ENCODE measurements at places on chromosomes 12 and 14. TPM values are rescaled to one million over a fixed set of nuclear protein-coding genes. Genes with fewer than 3 reads are reported as not detected.
A peak's percentile ranks its signal among the peaks of the same experiment; 100 is the strongest.

DNA sequence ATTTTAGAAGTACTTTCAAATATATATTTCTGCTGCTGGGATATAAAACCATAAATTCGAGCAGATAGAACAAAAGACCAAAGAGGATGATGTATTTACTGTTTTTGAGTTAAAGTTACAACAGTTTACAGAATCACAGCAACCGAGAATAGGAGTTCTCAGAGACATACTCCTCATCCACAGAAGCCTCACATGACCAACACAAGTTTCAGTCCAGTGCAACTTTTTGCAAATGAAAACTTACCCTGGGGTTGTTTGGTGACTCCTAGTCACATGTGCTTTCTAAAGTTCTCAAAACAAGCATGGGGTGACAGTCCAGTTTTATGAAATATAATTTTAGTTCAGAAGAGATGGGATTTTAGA is 117.1 kb downstream of the PRKCH start:
- no peak for DNase-seq

- no peak for DNase-seq
Measured at GRCh38 chr12:32296567-32296966, 102.8 kb upstream of the FGD4 start.

DNA sequence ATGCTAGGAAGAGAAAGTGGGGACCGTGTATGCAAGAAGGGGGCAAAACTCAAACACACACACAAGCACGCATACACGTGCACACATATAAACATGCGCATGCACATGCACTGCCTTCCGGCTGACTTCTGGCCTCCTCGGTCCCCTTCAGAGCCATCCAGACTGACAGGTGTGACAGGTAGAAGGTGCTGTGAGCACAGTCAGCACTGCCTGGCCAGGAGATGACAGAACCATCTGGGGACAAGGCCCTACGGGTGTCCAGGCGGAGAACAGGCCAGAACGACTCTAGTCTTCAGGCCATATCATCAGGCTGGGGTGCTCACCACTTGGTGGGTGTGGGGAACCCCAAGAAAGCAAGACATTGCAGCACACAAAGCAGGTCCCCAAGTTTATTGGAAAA is 7.3 kb downstream of the KRT83 start:
- DNase-seq: no peak

- no peak for DNase-seq
Measured at GRCh38 chr12:105748806-105749600, 389.8 kb downstream of the NUAK1 start.

DNA sequence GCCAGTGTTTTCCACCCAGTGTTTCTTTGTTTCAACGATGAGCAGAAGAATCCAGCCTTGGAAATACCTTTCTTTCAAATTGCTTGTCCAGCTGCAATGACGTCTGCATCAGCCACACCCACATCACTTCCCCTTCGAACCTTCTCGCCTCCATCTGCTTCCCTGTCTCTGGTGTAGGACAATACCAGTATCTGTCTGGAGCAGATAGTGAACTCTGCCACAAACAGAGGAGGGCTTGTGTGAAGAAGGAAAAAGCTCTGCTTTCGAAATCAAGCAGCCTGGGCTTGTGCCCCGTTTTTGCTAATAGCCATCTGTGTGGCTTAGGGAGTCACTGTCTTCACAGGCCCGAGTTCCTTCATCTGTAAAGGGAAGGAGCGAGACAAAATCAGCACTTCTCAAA is 415.4 kb downstream of the ZFP36L1 start:
- DNase-seq: no peak

DNA sequence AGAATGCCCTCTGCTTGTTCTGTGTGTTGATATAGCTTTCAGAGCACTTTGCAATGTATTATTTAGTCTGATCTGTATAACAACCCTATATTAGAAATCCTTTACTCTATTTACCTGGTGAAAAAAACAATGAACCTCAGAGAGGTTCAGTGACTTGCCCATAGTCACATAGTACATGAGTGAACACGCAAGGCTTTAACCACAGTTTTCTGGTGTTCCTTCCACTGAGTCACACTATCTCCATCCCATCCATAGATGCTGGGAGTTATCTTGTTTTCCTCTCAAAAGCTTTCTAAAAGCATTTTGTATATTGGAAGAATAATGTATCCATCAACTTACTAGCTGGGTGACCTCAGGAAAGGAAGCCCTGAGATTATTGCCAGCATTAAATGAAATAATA is 104.5 kb downstream of the NT5DC3 start:
- no peak for DNase-seq

DNA sequence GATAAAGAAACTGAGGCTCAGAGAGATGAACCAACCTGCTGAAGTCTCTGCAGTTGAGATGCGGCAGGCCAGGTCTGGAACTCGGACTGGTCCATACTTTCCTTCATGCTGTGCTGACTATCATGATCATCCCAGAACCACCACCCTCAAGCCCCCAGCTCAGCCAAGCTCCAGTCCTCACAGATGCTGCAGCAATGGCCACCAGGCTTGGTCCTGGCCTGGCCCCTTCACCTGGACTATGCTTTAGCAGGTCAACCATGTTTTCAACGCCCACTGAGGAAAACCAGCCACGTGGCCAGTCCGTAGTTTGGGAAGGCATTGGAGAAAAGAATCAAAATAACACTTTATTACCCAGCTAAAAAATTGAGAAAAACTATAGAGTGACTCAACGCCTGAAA is 1.4 kb downstream of the GPR68 start:
- DNase-seq: no peak

GRCh38 chr14:91509083-91509877 is 830 bp downstream of the PPP4R3A start:
- DNase-seq: no peak

- DNase-seq: peak; percentile 92
Measured at GRCh38 chr12:89117448-89118034, 234.8 kb downstream of the DUSP6 start.

- DNase-seq: no peak
Measured at GRCh38 chr12:122523846-122524718, 2.7 kb downstream of the RSRC2 start.

GRCh38 chr14:31251028-31251958 is 43.7 kb upstream of the HECTD1 start:
- DNase-seq: no peak

DNA sequence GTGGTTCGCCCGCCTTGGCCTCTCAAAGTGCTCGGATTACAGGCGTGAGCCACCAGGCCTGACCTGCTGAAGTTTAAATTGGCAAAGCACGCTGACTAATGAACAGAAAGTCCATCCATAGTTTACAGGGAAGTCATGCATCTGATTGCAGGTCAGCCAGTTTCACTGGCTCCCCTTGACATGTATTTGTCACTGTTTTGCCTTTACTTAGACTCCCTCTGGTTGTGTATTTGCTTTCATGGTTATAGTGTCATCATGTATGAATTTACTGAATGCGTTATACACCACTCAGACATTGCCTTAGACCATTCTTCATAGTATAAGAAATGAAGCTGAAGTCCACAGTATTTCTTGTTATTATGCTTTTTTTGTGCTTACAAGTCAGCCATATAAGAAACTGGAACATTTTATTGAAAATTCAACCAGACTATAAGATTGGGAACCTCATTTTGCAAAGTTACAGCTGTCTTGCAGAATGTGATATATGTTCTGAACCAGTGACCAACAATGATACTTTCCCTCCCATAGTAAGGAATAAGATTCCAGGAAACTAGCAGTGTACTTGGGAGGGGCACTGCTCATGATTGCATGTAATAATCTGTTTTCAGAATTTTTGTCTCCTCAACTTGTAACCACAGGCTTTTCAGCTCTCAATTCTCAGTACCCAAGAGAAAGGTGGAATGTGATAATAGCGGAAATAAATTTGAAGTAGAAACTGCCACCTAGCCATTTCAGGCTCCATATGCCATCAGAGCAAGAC is 51.9 kb upstream of the ATF7IP start:
- no peak for DNase-seq

DNA sequence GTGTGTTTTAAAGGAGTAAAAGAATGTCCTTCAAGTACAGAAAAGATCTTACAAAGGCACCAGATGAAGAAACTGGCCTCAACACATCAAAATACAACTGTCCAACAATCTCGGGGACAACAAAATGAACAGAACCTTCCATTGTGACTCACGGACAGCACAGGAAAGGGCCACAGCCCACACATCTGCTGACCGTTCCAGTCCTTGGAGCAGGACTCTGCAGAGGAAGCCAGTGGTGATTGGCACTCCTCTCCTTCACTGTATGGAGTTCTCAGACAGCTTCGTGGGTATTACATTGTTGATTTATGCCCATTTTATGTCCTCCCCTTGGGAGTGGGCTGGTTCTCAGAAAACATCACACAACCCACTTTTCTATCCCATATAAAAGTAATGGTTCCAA is 32.5 kb upstream of the TC2N start:
- DNase-seq: no peak

DNA sequence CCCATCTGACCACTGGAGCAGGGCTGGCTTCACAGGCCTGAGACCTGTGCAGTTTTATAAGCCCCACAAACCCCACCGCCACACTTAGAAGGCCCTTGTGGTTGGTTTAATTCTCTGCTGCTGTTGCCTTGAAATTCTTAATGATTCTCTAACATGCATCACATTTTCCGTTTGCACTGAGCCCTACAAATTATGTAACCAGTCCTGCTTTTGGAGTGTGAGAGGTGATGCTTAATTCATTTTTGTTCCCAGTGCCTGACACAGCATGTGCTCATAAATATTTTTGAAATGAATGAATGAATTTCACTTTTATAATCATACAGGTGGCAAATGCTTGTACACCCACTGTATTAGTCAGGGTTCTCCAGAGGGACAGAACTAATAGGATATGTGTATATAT is 52.8 kb upstream of the PLXNC1 start:
- DNase-seq: no peak

DNA sequence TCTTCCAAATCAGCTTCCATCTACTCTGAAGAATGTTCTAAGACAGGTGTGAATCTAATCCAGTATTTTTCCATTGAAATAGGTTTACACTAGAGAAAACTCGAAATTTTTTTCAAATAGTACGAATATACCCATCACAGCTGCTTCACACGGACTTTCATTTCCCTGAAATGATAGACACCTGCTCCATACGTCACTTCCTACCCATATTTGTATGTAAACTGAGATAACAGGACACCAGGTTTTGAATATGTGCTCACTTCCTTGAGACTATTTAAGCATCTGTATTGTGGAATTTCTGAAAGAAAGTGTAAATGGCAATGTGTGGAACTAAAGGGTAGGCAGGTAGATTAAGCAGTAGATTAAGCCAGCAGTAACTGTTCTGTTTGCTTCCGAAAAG is 13.4 kb upstream of the ITPR2 start:
- no peak for DNase-seq

DNA sequence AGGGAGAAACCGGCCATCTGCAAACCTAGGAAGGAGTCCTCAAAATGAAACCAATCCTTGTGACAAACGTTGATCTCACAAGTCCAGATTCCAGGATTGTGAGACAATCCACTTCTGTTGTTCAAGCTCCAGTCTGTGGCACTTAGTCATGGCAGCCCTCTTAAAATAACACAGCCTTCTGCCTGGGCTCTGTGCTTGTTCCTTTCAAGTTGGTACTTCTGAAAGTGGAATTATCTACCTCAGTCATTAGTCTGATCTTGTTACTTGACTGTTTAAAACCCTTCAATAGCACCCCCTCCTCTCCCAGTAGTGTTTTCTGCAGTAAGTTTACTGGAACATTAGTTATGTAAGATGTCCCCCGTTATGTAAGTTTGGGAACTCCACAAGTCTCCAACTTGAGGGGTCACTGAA is 111.0 kb upstream of the HIF1A start:
- DNase-seq: peak; percentile 63

GRCh38 chr12:5292651-5293050 is 139.3 kb upstream of the NTF3 start:
- DNase-seq: no peak

Gene SCYL2
- total RNA-seq: 35.8 TPM

Gene AMHR2
- total RNA-seq: 0.29 TPM

Measured in PC-3 (cell line).